ENCODE measurements at places on chromosomes 11 and 22. TPM values are rescaled to one million over a fixed set of nuclear protein-coding genes. Genes with fewer than 3 reads are reported as not detected.

TRPM5 gene
- not detected for total RNA-seq

CNIH2 gene
- 0.34 TPM for total RNA-seq

DDX17 gene
- total RNA-seq = 169 TPM

OR56A1 gene
- total RNA-seq = not detected

P2RY6 gene
- total RNA-seq = not detected

SC5D gene
- 77.0 TPM for total RNA-seq

RFPL3 gene
- total RNA-seq = not detected

PARVB gene
- total RNA-seq = 13.9 TPM

OR2AT4 gene
- total RNA-seq = not detected

LRRC74B gene
- total RNA-seq = not detected

NAV2 gene
- total RNA-seq = 12.1 TPM

- DNase-seq = no peak
These were observed 701 bp downstream of the DIXDC1 start for GRCh38 chr11:111937844-111938243.

DNA sequence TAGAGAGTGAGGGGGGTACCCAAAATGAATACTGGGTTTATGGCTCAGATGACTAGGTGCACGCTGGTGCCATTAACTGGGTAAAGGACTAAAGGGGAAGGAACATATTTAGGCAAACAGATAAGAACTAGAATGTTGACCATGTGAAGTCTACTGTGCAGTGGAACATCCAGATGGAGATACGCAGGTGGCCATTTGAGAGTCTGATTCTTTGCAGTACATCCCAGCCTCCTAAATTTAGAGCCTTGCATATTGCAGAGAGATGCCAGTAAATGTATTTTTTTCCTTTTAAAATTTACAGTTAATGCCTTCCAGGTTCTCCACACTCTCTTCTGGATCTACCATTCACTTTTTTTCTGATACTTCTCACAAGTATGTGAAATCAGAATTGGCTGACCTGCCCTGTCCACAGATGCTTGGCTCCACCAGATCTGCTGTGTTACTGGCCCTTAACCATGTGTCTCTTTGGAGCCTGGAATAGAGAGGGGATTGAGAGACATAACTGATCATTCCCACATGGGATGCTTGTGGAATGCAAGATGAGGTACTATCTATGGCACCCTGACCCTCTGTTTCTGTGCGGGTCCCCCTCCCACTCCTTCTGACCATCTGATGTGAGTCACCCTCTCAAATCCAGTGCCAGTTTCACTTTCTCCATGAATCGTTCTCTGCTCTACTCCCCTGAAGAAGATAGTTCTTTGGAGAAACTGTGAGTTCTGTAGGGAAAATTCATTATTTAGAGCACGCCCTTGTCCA, 77.0 kb upstream of the NCAM1 start:
- no peak for DNase-seq

- no peak for DNase-seq
These were observed 105.5 kb downstream of the KCNC1 start for GRCh38 chr11:17840101-17840548.

- DNase-seq = no peak
These were observed 588.4 kb downstream of the OPCML start for GRCh38 chr11:132943706-132944568.

DNA sequence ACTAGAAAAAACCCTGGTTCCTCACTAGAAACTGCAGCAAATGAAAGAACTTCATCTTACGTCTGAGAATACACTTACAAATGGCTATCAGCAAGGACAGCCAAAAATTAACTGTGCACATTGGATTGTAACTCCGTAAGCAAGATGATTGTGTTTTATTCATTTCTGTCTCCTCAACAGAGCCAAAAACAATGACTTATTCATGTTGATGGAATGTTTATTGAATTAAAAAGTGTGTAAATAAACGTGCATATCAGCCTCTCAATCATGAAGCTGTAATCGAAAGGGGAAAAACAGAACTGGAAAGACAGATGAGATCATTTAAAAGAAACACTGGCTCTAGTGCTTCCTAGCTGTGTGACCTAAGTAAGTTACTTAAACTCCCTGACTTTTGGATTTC, 307.5 kb upstream of the ZC3H12C start:
- DNase-seq = peak; percentile 4

GRCh38 chr22:49815641-49816091, 12.0 kb downstream of the BRD1 start:
- no peak for DNase-seq

DNA sequence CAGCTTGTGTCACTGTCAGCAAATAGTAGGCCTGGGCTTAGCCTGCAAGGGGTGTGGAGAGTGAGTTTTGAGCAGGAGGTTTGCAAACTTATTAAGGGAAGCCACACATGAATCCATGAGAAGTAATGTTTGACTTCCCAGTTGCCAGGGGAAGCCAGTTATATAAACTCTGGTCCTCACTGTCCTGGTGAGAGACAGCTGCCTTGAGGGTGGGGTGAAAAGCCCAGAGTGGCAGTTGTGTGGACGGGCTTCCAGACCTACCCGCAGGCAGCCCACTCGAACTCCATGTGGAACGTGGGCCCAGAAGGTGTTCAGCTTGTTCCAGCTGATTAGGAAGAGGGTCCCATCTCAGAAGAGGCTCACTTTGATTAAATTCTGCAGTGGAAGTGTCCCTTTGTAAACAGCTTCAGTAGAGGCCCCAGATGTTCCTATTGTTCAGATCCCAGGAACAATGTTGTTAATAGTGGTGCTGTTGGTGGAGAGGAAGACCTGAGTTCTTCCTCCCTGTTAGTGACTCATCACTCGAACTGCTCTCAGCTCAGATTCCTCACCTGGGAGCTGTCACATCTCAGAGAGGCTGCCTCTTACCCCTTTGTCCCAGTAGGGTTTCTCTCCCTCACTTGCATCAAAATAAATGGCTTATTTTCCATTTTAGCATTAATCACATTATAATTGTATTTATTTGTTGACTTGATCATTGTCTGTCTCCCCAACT, 63.4 kb downstream of the GRAMD1B start:
- peak; percentile 23 for DNase-seq

- no peak for DNase-seq
These were observed 9.6 kb upstream of the RANBP1 start for GRCh38 chr22:20106205-20106848.

DNA sequence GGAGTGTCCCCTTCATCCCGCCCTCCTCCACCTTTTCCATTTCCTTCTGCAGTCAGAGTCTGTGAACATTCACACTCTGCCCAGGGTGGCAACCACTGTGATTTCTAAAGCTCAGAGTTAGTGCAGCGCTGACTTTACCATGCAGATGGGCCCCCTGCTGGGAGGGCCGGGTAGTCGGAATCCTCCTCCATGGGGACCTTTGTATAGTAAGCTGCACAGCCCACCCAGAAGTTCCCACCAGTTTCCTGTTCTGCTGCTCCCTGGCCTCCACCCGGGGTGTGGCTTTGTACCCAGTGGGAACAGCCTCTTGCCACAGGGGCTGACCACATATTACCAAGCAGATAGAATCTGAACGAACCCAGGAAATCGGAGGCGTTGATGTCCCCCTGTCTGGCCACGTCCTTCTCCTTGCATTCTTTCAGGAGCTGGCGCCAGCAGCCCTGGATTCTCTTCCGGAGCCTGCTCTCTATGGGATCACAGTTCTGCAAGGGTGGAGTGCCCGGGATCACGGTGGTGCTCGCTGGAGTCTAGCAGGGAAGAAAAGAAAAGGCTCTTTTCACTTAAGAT, 125.3 kb downstream of the MPPED1 start:
- DNase-seq = no peak

GRCh38 chr11:11708256-11708655, 86.5 kb upstream of the GALNT18 start:
- DNase-seq = peak; percentile 18

- DNase-seq = no peak
These were observed 10.0 kb upstream of the RAB1B start for GRCh38 chr11:66258473-66258893.

DNA sequence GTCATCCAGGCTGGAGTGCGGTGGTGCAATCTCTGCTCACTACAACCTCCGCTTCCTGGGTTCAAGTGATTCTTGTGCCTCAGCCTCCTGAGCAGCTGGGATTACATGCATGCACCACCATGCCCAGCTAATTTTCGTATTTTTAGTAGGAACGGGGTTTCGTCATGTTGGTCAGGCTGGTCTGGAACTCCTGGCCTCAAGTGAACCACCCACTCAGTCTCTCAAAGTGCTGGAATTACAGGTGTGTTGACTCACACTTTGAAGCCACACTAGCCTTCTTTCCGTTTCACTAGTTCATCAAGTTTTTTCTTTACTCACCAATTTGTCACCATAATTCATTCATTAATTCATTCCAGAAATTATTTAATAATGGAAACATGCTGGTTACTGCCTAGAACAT, 298.4 kb upstream of the MTNR1B start:
- DNase-seq = no peak

DNA sequence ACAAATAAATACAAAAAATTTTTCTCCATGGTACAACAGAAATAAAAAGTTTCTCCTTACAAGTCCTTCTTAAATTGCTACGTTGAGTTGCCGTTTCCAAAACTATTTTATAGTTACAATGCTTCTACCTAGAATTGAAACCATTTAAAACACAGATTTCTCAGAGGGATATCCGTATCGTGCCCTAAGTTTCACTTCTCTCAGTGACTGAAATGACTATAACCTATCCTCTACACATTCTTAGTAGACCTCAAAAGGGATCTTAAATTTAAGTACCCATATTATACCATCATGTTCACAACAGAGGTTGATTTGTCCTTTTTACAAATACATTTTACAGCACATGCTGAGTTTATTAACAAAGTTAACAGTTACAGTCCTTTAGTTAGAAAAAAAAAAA, 44.1 kb downstream of the USP28 start:
- DNase-seq = no peak

GRCh38 chr11:10920205-10920604, 62.4 kb upstream of the ZBED5 start:
- no peak for DNase-seq

DNA sequence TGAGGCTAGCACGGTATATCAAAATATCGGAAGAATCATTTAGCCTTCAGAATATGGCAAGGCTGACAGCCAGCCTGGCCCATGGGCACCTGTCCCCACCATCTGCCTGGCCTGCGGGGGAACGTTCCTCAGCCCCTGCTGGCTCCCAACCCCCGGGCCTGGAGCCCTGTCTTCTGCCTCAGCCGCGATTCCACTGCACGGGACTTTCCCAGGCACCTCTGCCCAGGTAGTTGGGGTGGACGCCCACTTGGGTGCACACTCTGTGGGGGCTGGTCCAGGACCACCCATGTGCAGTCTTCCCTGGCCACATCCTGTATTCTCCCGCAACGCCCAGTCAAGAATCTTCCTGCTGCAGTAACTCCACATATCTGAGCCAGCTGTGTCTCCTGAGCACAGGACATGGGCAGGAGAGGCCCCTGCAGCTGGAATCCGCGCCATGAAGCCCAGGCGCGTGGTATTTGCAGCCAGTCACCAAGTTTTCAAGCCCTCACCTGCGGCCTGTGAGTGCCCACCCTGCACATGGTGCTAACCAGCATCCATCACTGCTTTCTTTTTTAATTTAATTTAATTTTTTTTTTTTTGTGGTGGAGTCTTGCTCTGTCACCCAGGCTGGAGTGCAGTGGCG, 77.9 kb downstream of the KCNQ1 start:
- DNase-seq = no peak

DNA sequence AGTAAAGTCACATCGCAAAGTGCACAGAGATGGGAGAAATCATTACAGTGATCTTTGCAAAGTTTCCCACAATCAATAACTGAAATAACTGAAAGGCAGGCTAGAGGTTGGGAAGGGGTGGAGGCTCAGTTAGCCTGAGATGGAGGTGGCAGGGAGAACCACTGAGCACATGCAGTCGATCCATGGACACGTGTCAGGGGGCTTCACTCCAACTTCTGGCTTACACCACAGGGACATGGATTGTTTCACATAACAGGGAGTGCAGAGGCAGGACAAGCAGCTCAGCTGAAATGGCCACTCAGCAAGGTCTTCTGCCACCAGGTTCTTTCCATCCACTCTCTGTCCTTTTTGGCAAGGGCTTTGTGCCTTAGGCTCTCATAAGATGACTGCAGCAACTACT, 35.1 kb upstream of the MICAL2 start:
- DNase-seq = no peak

GRCh38 chr22:35733791-35734516, 16.3 kb downstream of the APOL5 start:
- DNase-seq = no peak

- no peak for DNase-seq
These were observed 33.8 kb upstream of the OLFML1 start for GRCh38 chr11:7451520-7451919.

DNA sequence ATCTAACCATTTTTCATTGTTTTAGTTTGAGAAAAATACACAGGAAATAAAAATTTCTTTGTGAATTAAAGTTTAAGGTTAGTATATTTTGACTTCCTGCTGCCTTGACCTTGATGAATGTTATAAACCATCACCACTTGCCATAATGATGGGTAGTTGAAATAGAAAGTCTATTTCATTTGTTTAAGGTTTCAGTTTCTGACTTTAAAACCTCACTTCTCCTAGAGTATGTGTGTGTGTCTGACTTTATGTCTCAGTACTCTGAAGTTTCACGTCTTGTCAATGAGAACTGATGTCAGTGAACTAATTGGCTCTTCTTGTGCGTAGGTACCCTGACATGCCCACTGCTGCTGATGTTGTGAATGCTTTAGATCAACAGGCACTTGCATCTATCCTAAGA, 188.2 kb downstream of the METTL15 start:
- no peak for DNase-seq

DNA sequence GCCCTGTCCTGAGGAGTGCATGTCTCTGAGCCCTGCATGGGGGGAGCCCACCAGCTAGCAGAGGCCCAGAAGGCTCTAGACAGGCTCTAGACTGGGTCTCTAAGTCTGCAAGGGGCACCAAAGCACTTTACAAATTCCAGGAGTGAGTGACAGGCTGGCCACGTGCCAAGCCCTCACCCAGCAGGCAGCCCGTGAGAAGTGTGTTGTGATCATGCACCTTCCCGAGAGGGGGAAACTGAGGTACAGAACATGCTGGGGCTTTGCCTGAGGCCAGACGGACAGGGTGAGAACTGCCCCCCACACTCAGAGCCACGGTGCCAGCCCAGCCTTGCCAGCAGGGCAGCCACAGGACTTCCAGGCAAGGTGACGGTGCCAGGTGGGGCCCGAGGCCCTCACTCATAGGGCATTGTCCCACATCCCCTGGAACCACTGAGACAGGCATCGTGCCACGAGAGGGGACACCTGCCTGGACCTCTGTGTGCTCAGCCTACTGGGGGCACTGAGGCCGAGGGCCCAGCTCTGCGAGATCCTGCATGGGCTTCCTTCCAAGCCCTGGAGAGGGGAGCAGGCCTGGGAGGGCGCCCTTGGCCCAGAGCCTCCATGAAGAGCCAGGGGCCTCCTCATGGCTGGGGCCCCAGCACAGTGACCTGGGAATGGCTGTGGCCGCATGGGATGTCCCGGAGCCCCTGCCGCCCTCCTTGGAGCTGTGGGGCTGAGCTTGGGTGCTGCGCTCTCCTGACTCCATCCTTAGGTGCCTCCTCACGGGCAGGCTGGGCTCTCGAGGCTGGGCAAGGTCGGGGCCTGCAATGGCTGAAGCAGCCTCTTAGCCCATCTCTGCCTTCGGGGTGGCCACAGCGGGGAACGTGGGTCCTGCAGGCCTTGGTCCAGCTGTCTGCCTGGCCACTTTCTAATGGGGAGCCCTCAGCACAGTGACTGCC, 121.5 kb downstream of the KCNQ1OT1 start:
- DNase-seq = no peak
